ENCODE measurements at places on chromosomes 4 and X. TPM values are rescaled to one million over a fixed set of nuclear protein-coding genes. Genes with fewer than 3 reads are reported as not detected.
A peak's percentile ranks its signal among the peaks of the same experiment; 100 is the strongest.

GRCh38 chr4:26685250-26685649 lies 101.4 kb downstream of the TBC1D19 start:
- DNase-seq: no peak

DACH2 gene
- total RNA-seq: not detected

DNA sequence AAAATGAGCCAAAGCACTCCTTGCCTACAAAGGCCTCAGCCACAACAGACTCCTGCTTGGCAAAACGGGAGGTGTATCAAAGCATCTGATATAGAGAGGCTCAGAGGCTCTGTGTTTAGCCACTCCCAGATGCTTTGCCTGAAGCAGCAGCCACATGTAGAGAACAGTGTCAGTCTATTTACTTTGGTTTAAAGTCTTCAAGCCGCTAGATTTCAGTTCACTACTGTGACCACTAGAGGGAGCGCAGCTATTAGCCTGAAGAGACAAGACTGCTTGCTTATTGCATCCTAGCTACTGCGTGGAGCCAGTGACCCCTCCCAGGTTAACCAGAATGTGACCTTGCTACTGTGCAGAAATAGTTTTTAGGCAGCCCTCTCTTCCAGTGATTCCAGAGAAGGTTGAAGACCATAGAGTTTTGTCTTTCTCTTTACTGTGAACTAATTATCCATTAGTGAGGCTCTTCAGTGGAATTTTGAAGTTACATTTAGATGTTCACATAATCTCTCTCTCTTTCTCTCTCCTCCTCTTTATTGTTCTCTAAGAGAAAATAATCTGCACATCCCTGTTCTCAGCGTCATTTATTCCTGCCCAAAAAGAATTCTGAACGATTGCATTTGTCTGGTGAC lies 39.3 kb downstream of the BMP3 start:
- DNase-seq: peak; percentile 60

GRCh38 chr4:89284020-89284424 lies 23.6 kb downstream of the GPRIN3 start:
- DNase-seq: no peak

DNA sequence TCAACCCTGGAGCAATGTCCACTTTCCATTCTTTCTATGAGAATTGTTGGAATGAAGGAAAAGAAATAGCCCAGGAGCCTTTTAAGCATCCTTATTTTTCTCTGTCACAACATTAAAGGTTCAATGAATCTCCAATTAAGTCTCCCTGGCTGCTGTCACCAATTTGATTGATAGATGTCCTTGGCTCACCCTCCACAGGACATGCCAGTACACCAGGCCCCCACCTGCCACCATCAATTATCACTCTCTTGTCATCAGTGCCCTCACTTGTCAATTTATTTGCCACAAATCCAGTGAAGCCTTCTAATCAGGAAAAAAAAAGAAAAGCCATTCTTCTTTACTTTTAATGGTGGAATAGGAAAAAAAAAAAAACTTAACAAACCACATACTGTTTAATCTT lies 453.6 kb downstream of the CENPC start:
- DNase-seq: no peak

Data from upper lobe of left lung (tissue), 6 donors.